ENCODE measurements at places on chromosomes 3 and 15.

DNA sequence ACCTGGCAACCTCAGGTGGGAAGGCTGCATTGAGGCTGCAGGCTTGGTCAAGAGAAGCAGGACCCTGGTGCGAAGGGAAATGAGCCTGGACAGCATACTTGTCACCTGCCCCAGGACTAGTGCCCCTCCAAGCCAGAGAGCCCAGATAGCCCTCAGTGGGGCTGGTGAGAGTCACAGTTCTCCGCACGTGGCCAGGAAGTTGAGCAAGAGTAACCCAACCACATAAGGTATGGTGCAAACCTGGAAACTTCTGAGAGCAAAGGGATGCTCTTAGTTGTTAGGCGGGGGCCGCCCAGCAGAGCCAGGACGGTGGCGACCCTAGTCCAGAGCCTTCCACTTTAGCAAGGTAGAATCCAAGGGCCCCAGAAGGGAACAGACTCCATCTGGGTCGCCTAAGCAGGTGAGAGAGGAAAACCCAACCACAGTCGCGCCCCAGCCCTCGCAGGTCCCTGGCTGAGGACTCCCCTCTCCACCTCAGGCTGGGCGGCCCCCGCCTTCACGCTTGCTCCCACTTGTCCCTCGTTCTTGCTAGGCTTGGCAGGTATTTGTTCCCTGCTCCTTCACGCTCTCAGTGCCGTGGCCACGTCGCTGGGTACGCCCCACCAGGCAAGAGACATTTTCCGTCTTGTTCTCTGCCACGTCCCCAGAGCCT, 1.1 kb upstream of the VPS18 start:
- no peak for DNase-seq

DNA sequence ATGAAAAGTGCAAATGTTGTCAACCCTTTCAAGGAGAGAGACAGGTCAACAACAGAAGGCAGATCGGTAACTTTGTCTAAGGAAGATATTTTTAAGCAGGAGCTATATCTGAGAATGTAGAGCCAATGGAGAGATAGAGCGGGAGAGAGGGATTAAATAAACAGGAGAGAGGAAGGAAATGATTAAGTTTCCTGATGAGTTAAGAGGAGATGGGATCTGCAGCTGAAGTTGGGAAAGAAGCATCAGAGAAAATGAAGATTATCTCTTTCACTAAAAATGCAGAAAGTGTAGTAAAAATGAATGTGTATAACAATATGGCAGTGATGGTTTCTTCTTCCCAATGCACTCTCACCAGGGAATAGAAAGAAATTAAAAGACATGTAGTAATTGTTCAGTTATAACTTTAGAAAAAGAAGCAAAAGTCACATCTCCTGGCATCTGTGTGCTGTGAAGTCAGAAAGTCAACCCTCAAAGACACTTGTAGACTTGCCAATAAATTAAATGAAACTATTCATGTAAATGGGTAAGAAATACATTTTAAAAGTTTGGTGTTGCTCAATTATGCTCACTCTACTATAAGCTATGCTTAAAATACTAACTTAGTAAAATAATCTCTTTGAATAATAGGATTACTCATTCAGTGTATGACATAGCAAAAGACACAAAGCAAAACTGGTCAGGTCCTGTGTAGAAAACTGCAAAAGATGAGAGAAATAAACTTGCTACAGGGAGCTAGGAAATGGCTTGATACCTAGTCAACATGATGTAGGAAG, 264.6 kb downstream of the ZIC4 start:
- no peak for DNase-seq

- no peak for DNase-seq
Observed at GRCh38 chr15:53588773-53589172, 170.7 kb downstream of the WDR72 start.

DNA sequence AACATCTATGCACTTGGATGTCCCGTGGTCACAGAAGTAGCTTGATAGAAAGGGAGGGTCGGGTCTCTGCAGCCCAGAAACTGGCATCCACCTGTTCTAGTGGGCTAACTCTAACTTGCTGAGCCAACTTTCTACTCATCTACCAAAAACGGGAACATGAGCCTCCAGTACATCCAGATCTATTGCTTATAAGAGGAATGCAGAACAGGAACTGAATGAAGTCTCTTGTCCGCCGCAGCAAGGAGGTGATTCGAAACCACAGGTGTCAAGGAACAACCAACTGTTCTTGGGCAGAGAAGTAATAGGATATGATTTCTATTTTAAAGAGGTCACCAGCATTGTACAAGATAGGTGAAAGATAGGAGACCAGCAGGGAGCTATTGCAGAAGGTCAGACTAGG, 17.9 kb downstream of the TERC start:
- DNase-seq: no peak

DNA sequence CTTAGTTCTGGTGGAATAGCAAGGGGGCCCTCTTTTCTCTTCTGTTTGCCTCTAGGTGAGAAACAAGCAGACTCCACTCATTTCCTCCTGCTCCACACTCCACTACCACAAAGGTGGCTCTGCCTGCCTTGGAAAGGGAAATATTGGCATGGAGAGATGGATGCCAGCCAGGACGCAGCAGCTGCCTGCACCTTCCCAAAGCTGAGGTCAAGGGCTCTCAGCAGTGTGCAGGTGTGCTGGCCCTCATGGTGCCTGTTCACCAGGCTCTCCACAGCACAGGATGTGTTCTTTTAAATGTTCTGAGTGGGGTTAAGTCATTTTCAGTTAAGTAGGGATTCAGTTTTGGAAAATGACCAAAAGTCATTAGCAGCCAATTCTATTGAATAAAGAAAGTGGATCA, 211.2 kb upstream of the STRIT1 start:
- no peak for DNase-seq

DNA sequence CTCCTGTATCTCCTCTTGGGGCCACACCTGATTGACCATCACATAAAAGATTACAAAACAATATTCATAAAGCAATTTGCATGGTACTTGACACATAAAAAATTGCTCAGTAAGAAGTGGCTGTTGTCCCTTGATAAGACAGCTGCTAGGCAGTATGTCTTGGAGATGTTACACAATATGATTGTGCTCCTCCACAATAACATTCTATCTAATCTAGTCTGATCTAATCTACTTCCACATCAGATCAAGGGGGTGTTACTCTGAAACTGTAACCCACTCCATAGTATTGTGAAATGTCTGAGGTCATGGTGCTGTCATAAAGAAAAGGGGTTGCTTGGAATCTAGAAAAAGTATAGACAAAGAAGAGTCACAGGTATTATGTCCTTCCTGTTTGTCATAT, 23.4 kb upstream of the AQP9 start:
- DNase-seq: no peak

DNA sequence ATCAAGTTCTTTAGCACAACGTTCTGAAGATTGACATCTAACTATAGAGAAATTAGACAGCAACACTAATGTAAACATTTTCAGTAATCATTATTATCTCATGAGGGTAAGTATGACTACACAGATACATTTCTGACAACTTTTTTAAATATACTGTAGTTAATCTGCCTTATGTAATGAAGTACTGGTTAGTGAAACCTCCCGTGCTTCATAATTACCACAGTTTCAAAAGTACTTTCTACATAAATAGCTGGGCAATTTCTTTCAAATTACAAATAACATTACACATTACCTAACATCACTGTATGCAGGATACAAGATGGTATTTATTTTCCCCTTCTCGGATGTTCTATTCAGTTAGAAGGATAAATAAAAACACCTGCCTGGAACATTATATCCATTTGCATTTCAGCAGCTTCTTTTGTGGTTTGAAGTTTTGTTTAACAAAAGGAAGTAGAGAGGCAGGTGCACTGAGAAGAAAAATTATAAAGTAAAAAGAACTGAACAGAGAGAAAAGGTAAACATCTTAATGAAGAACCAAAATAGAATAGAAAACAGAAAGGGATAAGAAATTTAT, 1241.5 kb upstream of the GBE1 start:
- DNase-seq: no peak
